ENCODE measurements at places on chromosomes 6 and 20. TPM values are rescaled to one million over a fixed set of nuclear protein-coding genes. Genes with fewer than 3 reads are reported as not detected.

DNA sequence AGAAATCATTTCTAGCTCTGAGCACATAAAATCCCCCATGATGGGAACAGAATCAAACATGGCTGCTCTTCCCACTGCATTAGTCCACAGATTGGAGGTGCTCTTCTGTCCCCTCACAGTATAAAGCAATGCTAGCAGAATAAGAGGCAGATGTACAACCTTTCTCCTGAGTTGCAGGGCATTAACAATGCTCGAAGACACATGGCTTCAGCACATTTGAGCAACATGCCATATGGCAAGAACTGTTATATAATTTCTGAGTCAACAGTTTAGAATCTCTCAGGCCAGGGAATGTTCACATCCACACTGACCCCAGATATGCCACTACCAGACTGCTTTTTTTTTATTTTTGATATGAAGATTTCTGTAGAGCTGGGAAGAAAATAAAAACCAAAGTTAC lies 119.6 kb downstream of the KIF13A start:
- H3K4me3 ChIP-seq = no peak overlapping the region
- H3K36me3 ChIP-seq = peaks cover 4% of the 10 kb centered on the region
- DNase-seq = no peak
- no peaks in the 10 kb centered on the region for H3K27me3 ChIP-seq
- H3K27ac ChIP-seq = no peak overlapping the region
- H3K4me1 ChIP-seq = peaks cover 6% of the 10 kb centered on the region

DNA sequence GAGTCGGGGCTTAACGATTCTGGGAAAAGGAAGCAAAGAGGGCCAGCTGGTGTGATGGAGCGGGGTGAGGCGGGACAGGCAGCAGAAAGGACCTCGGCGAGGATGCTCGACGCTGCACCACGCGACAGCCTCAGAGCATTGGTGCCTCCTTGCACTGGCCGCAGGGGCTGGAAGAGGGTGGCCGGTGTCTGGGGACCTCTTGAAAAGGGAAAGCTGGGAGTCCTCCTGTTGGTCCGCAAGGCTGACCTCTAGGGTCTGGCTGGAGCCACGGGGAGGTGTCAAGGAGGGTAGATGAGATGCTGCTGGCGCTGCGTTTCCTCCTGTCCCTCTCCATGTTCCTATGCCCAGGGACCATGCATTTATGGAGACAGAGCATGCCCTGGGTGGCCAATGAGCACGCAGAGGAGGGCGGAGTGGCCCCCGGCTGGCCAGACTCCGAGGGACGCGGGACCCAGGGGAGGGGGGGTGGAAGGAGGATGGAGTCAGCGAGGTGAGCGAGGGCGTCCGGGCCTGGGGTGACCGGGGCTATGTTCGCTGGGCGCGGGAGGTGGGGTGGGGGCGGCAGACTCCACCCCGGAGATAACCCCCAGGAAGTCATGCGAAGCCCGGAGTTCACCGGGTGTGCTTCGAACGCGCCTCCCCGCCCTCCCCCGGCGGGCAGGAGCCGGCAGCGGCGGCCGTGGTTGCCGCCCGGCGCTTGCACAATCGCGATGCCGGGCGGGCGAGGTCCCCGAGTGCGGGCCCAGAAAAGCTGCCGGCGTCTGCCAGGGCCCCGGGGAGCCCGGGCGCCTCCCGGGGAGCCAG lies at the start of gene CYP24A1:
Gene CYP24A1, minus strand, starts transcription at position 334 of the 804 bp plus-strand sequence. CDS start 407 bp downstream, outside the sequence.
- peaks cover 19% of the 10 kb centered on the region for H3K4me1 ChIP-seq
- peaks cover 79% of the 10 kb centered on the region for H3K27me3 ChIP-seq
- no peak within 1 kb of the TSS for H3K27ac ChIP-seq
- peak within 1 kb of the TSS; percentile 53 for H3K4me3 ChIP-seq
- no peaks in the 10 kb centered on the region for H3K36me3 ChIP-seq
- DNase-seq = no peak

- peaks cover 2% of the 10 kb centered on the region for H3K4me1 ChIP-seq
- no peaks in the 10 kb centered on the region for H3K27me3 ChIP-seq
- no peak overlapping the region for H3K4me3 ChIP-seq
- DNase-seq = no peak
Measured at GRCh38 chr6:77853401-77853800, 200.6 kb downstream of the MEI4 start.

DNA sequence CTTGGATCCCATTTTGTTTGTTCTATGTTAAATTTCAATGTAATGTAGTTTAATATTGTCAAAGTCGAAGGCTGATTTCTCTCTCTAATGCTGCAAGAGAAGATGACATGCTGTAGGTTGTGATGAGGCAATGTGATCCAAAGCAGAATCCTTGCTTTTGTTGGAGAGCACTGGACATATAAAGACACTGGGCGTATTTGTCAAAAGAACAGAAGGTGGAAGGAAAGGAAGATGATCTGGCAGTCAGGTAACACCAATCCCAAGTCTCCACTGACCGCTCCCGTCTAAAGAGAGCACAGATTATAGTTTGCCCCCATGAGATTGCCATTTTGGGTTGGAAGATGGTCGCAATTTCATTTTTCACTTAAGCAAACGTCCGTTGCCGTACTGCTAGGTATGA lies 935 bp upstream of the RFX6 start:
- no peak for DNase-seq
- peak overlapping the region; percentile 82 for H3K27ac ChIP-seq
- peaks cover 2% of the 10 kb centered on the region for H3K36me3 ChIP-seq
- peaks cover 12% of the 10 kb centered on the region for H3K27me3 ChIP-seq

OPRM1 gene
- total RNA-seq = not detected

Measured in progenitor cell of endocrine pancreas (in vitro differentiated cells).